ENCODE measurements at places on chromosomes 2 and 18.
A peak's percentile ranks its signal among the peaks of the same experiment; 100 is the strongest.

- DNase-seq, result no peak
These were observed 563.1 kb upstream of the PIK3C3 start for GRCh38 chr18:41391616-41392595.

DNA sequence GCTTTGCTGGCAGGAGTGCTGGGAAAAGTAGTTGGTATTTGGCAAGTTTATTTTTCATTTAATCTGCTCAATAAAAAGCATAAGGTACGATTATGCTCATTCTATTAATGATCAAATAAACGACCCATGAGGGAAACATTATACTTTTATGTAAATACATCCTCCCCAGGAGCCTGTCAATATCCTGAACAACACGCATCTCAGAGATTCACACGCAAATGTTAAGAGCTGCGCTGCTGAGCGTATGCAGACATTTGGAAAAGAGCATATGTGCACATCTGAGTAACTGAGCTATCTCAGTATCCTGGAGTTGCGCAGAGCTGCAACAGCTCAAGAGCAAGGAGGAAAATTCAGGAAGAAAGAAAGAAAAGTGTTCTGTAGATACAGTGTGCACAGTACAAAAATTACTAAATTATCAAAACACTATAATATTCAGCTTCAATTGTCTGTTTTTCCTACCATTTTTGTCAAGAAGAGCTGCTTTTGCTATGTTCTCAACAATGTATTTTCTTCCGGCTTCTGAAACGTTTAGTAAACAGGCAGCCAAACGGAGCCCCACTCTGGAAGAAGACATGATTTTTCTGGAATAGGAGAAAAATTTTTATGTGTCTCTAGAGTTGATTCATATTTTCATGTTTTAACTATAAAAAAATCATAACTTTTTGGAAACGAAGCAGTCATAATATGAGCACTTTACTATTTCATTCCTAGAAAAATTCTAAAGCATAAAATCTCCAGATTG lies 2.4 kb downstream of the FTCDNL1 start:
- no peak for DNase-seq

- DNase-seq, result no peak
These were observed 26.2 kb upstream of the PID1 start for GRCh38 chr2:229297247-229297646.

DNA sequence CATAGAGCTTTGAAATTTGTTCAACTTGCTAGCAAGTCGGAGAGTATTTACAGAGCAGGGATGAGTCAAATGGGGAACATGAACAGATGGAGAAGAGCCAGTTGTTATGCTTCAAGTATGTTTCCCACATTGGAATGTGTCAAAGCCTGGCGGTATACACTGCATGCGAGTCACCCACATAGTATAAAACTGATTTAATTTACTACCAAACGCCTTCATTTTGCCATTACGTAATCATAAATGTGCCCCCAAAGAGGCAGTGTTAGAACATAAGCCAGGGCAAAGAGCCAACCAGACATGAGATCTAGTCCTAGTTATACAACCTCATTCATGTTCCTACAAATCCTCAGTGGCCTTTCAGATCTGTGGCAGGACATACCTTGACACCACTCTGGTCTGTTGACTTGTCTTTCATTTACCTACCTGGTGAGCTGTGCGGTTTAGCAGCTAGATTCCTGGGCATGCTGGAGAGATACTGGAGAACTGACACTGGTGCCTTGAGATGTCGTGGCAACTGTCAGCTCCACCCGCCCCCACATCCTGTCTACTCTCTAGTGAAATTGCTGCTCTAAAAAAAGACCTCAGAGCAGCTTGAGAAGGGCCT lies 21.7 kb upstream of the NRP2 start:
- DNase-seq, result peak; percentile 8

DNA sequence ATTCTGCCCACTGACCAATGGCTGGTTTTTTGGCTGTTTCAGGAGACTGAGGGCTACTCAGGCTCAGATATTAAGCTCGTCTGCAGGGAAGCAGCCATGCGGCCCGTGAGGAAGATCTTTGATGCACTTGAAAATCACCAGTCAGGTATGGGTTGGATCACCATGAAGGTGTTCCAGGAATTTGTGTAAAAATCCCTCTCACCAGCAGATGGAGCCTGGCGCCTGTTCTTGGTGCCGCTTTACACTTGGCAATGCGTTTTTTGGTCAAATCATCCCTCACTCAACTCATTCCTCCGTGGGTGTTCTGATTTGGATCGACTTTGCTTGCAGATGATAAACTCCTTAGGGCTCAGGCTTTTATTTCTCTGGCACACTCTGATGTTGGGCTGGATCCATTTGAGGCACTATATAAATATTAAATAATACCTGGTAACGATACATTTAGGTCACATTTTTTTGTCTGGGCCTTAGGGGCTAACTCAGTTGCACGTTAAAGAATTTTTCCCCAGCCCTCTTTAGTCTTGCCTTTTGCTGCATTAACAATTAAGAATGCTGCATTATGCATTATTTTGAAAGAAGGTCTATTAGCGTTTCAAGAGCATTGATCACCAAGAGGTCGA lies 50.0 kb downstream of the HDHD2 start:
- peak; percentile 64 for DNase-seq

- no peak for DNase-seq
These were observed 46.3 kb downstream of the ADCYAP1 start for GRCh38 chr18:950882-951495.

GRCh38 chr18:3604235-3604497 lies 154.2 kb downstream of the TGIF1 start:
- no peak for DNase-seq

- no peak for DNase-seq
These were observed 24.4 kb downstream of the HK2 start for GRCh38 chr2:74858281-74858680.

- DNase-seq, result no peak
These were observed 4.8 kb downstream of the OTX1 start for GRCh38 chr2:63055226-63056106.

DNA sequence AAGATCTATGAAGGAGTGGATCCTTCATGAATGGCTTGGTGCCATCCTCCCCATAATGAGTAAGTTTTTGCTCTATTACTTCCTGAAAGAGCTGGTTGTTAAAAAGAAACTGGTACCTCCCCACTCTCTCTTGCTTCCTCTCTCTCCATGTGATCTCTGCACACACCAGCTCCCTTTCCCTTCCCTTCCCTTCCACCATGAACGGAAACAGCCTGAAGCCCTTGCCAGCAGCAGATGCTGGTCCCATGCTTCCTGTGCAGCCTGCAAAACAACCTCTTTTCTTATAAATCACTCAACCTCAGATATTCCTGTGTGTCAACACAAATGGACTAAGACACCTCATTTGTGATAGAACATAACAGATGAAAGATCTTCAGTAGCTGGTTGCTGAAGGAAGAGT lies 303.5 kb upstream of the ACVR2A start:
- DNase-seq, result no peak

GRCh38 chr2:74148457-74149246 lies 940 bp upstream of the BOLA3 start:
- no peak for DNase-seq

DNA sequence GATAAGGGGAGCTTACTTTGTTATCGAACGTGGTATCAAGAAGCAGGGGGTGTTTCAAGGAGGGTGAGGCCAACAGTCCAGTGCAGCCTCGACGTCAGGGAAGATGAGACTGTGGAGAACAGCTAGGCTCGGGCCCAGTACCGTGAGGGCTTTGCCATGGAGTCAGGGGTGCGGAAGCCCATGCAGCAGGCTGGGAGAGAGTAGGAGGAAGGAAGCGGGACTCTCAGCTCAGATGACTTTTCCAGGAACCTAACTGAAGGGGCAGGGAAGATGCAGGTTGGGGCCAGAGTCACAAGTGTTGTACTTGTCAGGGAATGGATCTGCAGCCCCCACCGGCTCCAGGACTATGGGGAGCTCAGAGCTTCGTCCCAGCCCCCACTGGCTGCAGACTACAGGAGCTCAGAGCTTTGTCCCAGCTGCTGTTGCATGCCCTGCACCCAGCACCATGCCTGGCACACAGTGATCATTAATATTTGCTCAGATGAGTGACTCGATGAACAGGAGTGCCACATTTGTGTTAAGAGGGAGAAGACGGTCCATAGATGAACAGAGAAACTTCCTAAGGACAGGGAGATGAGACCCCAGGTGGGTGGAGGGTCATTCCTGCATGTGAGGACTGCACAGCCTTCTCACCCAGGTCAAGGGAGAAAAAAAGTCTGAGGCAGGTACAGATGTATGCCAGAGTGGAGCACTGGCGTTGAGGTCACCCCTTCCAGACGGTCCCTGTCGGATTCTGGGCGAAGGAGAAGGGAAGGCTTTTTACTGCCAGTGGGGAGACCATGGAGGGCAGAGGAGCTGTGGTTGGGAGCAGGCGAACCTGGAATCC lies 36.4 kb downstream of the PTGR3 start:
- DNase-seq, result no peak

GRCh38 chr2:37357530-37357929 lies 13.1 kb downstream of the QPCT start:
- no peak for DNase-seq

GRCh38 chr18:48460929-48461583 lies 51.9 kb upstream of the ZBTB7C start:
- no peak for DNase-seq

DNA sequence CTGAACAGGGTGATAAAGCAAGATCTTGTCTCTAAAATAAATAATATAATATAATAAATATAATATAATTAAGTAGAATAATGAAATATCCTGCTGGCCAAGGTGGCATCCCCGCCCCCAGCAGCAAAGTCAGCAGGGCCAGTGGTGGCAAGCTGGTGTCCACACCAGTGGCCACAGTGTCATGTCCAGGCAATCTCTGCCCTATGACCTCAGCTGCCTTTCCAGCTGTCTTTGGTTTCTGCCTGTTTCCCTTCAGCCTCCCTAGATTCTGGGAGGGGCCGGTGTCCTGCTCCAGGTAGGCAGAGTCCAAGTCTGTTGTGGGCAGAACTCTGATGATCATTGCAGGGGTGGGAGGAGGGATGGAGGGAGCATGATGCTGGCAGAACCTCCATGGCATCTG lies 16.2 kb upstream of the STEAP3 start:
- DNase-seq, result no peak

Data from CD4-positive, alpha-beta T cell treated with Interleukin-4 for 1 hour (primary cell).